ENCODE measurements at places on chromosomes 11 and 22. TPM values are rescaled to one million over a fixed set of nuclear protein-coding genes. Genes with fewer than 3 reads are reported as not detected.

DNA sequence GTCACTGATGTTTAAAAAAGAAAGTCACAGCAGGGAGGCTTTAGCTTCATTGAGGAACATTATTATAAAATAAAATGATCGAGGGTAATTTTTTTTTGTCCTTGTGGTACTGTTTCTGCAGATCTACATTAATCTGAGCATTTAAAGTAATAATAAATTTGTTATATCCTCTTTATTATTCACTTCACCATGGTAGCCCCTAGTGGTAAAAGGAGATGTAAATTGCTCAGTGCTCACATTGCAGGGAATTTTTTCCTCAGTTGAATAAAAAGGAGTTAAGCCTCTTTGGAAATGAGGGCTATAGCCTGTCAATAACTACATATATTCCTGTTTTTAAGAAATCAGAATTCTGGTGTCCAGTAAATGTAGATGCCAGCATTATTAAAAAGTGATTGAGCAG lies 99.7 kb upstream of the VPREB1 start:
- no peak for DNase-seq

DNA sequence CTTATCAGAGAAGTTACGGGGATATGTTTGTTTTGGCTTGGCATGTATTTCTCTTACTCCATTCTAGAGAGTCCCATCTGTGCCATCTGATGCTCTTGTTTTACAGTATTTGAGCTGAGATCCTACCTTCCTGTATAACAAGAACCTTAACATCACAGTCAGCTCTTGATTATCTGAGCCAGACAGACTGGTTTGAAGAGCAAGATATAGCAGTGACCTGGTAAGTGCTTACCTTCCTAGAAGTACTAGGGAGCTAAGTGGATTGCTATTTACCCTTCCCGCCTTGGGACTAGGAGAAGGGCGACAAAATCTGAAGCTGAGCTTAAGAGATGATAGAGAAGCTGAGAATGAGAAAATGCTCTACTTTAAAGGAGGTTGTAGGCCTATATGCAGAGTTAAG lies 235.3 kb downstream of the CSNK2A3 start:
- no peak for DNase-seq

TMEM86A gene
- total RNA-seq, result 6.3 TPM

DNA sequence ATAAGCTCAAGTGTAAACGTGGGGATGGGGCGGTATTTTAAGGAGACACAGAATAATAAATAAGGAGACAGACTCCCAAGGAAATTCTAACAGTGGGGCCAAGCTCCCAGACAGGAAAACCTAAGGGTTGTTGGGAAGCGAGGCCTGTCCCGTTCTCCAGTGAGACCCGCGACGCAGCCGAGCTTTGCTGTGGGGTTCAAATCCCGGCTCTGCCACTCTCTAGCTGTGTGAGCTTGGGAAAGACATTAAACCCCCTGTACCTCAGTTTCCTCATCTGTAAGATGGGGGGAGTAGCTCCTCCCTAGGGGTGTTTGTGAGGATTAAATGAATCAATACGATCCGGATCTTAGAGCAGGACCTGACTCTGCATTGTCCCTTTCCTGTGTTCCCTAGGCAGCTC lies 106.8 kb downstream of the TRIM29 start:
- DNase-seq, result no peak

MYEOV gene
- not detected for total RNA-seq

DNA sequence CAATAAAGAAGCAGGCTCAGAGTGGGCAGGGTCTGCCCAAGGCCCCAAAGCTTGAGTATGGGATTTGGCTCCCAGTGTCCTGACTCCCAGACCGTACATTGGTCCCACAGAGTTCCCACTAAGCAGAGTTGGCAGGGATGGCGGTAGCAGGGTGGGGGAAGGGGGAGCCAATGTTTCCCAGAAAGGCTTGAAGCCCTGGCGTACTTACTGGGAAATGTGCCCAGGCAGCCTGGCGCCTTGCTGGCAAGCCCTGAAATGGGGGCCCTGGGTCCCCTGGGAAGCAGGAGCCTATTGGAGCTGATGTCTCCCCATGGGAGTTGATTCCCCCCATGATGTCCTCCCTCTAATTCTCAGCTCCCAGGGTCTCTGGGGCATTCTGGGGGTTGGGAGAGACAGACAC lies 9.3 kb downstream of the ARHGEF17 start:
- no peak for DNase-seq

DNA sequence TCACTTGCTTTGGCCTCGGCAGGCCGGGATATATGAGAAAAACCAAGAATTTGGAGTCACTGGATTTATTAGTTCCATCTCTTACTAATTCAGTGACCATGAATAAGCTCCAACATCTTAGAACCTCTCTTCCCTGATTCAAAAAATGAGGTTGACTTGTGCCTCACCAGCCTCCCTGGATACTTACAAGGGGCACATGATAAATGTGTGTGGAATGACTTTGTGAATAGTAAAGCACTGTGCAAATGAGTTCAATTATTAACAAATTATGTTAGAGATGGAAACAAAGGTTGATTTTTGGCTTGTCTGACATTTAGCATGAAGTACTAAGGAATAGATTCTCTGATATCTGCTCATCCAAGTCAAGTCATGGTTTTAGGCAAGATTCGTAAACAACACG lies 104.1 kb downstream of the TRIM44 start:
- DNase-seq, result no peak

DNA sequence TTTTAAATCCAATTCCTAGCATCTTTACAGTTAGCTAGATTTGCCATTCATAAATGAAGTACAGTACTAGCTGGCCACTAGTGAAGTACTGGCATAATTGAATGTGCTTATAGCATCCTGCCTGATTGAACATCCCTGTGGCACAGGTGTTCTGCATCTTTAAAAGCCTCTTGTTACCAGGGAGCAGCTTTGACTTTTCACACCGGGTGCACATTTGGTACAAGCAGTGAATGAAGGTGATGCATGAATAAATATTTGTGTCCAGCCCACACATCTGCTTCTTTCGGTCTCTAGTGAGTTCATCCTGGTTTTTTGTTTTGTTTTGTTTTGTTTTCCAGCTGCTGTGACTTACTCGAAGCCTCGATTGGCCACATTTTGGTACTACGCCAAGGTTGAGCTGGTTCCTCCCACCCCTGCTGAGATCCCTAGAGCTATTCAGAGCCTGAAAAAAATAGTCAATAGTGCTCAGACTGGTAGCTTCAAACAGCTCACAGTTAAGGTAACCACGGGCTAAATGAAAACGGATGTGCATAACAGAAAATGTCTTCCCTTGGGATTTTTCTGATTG lies 5.3 kb downstream of the ATP5MG start:
- no peak for DNase-seq

DNA sequence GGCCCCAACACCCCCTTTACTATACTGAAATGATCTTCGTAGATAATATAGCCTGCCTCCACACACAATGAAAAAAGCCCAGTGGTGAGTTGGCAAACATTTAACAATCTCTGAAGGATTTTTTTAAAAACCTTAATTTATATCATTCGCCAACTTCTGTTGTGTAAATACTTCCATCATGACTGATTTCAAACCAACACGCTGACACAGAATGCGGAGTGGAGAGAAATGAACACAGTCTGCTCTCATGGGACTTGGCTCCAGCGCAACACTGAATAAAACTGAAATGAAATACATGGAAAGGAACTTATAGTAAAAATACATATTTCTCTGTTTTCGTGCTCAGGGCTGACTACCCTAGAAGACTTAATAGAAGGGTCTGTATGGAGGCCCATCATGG lies 61.3 kb upstream of the WNT11 start:
- no peak for DNase-seq

GRCh38 chr11:69699213-69699612 lies 4.6 kb downstream of the FGF19 start:
- no peak for DNase-seq

MCM5 gene
- total RNA-seq, result 15.3 TPM

DNA sequence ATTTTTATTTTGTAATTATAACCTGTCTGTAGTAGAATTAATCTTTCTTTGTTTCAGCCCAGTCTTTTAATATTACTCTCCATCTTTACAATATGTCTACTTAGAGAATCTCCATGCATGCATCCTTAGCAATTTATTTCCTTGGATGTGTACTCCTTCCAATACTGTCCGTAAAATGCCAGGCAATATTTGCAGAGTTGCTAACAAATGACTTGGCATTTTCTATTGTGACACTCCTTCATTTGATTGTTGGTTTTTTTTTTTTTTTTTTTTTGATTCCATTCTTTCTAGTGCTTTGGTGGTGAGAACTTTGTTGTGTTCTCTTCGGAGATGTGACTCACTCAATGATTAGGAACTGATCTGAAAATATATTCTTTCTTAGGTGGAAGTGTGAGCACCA lies 220.3 kb downstream of the CNTN5 start:
- DNase-seq, result no peak

GRCh38 chr11:46436113-46436512 lies 44.5 kb upstream of the CHRM4 start:
- no peak for DNase-seq

- no peak for DNase-seq
Observed at GRCh38 chr11:60528934-60529333, 13.7 kb downstream of the MS4A13 start.

SPDYC gene
- not detected for total RNA-seq

GRCh38 chr11:68004551-68005335 lies 846 bp upstream of the UNC93B1 start:
- no peak for DNase-seq

DNA sequence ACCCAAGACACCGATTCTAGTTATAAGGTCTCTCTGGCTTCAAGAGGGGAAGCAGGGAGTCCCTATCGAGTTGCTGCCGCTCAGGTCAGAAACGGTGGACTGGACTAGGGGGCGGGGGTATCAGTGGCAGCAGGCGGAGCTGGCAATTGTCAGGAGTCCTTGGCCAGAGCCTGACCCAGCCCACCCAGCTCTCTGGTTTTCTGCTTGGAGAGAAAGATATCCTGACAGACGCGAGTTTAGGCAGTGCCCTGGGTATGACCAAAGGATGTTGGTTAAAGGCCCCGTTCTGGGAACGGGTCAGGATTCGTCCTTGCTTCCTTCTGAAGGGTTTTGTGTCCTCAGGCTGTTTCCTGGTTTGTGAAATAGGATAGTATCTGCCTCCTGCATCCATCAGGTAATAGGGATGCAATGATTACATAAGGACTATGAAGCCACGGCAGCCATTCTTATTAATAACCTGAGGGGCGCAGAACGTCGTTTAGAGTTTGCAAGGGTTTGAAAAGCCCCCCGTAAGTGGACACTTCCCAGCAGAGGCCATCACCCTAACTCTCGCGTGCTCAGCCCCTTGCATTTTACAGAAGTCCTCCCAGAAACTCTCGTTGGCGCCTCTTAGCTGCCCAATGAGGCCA lies 700 bp upstream of the DEPDC5 start:
- peak; percentile 50 for DNase-seq

- DNase-seq, result no peak
Observed at GRCh38 chr22:32754413-32755041, 47.0 kb upstream of the TIMP3 start.

DNA sequence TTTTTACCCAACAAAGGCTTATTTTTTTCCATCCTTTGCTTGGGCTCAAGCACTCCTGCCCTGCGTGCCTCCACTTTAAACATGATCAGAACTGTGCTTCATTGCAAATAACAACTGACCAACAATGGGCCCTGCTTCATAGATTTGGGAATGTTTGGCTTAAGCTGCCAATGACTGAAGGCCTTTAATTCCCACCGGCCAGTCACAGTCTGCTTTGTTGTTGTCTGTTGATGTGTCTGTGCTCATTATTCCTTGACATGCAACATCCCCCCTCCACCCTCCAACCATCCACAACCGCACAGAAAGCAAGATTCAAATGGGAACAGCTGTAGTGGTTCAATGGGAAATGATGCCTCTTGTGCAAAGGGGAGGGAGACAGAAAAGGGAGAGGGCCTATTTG lies 23.0 kb downstream of the PAX6 start:
- no peak for DNase-seq

TRIM34 gene
- total RNA-seq, result 9.4 TPM

OR51B2 gene
- total RNA-seq, result not detected

DNA sequence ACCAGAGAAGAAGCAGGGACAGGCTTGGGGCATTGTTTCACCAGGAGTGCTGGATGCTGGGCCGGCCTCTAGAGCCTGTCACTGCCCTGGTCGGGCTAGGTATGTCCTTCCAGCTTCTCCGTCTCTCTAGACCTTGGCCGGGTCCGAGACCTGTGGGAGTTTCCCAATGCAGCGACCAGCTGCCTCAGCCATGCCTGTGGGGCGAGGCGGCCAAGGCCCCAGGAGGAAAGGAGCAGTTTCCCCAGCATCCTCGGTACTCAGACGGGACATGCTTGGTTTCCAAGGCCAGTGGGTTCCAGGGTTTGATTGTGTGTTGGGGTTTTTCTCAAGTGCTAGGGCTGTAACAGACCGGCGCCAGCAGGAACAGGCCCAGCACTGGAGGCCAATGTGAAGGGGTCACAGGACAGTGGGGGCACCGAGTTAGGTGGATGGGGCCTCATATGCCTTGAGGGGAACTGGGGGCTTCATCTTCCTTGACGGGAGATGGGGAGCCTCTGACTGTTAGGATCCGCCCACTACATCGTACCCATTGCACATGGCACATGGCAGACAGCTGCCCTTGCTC lies 339.0 kb downstream of the TBC1D22A start:
- no peak for DNase-seq

DNA sequence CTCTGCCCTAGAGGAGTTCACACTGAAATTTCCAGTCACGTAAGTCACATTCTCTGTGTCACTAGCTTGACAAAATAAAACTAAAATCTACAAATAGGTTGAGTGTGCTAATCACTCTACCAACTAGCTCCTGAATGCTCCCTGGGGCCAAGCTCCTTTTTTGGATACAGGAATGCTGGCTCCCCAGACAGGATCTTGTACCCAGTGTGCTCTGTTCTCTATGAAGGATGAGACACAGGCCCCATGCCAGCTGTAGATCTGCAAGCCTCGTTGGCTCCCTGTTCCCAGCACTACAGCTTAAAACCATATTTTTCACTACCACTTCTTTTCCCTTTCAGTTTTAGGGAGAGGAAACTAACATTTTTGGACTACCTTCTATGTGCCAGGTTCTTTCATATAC lies 3.7 kb upstream of the IPO7 start:
- DNase-seq, result no peak

DNA sequence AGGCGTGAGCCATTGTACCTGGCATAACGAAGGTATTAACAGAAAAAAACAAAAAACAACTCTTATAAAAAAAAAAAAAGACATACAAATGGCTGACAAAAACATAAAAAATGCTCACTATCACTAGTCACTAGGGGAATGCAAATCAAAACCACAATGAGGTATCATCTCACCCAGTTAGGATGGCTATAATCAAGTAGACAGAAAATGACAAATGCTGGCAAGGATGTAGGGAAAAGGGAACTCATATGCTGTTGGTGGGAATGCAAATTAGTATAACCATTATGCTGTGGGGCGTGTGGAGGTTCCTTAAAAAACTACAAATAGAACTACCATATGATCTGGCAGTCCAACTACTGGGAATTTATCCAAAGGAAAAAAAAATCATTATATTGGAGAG lies 17.0 kb downstream of the THY1 start:
- no peak for DNase-seq

Data from lung microvascular endothelial cell (primary cell).